ENCODE measurements at places on chromosomes 13 and 19.

DNA sequence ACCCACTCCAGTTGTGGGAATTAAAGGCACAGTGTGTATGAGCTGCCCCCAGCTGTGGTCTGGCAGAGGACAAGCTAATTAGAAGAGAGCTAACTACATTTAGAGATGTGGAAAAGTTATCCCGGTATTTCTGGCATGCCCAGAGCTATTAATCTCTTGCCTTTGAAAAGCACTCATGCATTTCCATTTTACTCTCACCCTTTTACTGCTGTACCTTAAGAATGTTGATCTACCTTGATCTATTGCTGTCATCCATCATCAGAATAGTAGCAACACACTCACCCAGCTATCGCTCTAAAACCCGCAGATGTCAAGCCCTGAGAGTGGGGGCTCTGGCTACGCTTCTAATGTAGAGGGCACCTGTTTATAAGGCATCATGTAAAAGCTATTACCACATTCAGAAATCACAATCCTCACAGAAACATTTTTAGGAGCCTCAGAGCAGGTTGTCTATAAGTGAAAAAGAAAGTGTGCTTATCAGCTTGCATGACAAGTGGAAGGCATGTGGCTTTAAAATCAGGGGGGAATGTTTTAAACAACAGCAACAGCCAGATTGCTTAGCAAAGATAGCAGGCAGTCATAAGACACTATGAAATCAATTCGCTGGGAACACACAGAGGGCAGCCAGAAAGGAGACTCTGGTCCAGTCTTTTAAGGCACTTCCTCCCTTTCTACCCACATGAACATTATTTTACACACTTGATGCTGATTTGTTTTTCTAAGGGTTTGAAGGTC, 224.2 kb upstream of the IRS2 start:
- no peak for DNase-seq

GRCh38 chr13:71759651-71760511, 107.1 kb downstream of the DACH1 start:
- DNase-seq = no peak

DNA sequence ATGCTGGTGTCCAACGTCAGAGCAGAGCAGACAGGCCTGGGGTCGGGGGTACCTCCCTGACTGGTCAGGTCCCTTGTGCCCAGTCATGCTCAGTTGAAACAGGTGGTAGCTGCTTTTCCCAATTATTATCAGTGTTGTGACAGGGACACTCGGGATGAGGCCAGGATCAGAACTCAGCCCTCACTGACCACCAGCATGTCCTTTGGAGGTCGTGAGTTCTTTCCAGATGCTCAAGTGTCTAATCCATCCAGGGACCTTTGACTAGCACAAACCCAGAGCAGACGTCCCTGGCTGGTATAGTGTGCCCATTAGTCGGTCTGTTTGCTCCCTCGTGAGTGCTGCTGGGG, 22.4 kb downstream of the MAU2 start:
- DNase-seq = no peak

- no peak for DNase-seq
These were observed 34.4 kb downstream of the ITGBL1 start for GRCh38 chr13:101486708-101487437.

GRCh38 chr13:47843005-47843404, 158.1 kb downstream of the SUCLA2 start:
- no peak for DNase-seq

DNA sequence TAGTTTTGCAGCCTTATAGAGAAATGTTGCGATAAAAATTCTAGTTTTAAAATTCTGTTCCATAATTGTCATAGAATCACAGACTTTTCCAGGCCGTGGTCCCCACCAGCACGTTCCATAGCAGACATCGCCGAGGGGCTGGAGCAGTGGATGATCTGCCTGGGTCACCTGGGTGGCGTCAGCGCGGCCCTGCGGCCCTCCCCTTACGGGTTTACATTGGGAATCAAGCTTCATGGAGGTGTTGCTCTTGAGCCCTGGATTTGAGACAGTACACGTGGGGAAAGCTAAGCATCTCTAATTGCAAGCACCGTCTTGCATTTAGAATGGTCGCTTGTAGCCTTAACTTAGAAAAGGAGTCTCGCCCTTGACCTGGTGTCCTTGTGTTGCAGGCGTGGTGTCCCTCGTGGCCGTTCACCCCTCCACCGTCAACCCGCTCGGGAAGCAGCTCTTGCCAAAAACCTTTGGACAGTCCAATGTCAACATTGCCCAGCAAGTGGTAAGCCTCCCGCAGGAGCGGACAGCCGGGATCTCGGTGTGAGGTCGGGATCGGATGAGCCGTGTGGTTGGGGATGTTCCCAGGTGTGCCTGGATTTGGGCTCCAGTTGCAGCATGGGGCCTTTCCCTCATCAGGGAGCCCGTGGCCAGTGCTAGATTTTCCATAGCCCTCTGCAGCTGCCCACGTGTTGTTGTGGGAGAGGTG, 35.1 kb downstream of the ATP4B start:
- DNase-seq = no peak

DNA sequence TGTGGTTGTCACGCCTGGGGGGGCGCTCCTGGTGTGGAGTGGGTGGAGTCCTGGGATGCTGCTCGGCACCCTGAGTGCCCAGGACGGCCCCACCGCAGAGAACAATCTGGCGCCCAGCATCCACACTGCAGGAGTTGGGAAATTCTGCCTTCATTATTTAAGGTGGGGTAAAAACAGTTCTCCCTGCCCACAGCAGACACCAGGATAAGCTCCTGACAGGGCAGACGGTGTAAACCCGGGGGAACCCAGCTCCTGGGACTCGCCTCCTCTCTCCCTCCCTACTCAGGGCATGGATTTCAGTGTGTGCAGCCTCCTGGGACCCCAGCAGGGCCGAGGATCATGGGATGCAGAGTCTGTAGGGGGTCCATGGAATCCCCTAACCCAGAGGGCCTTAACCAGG, 7.7 kb upstream of the WDR18 start:
- DNase-seq = no peak

DNA sequence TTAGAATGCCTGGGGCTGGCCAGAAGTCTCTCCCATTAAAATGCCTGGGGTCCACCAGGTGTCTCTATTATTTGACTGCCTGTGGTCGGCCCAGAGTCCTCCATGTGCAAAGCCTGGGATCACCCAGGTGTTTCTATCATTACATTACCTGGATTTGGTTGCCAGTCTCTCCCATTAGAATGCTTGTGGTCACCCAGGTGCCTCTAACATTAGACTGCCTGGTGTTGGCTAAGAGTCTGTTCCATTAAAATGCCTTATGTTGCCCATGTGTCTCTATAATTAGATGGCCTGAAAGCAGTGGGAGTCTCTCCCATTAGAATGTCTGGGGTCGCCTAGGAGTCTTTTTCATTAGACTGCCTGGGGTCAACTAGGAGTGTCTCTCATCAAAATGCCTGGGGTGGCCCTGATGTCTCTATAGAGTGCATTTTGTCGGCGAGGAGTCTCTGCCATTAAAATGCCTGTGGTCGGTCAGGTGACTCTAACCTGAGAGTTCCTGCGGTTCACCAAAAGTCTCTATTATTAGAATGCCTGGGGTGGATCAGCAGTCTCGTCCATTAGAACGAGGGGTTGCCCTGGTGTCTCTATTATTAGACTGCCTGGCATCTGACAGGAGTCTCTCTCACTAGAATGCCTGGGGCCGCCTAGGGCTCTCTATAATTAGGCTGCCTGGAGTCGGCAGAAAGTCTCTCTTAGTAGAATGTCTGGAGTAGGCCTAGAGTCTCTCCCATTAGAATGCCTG, 1540.5 kb downstream of the UQCRFS1 start:
- peak; percentile 57 for DNase-seq

- peak; percentile 29 for DNase-seq
These were observed 3.5 kb downstream of the GRTP1 start for GRCh38 chr13:113360446-113360845.

DNA sequence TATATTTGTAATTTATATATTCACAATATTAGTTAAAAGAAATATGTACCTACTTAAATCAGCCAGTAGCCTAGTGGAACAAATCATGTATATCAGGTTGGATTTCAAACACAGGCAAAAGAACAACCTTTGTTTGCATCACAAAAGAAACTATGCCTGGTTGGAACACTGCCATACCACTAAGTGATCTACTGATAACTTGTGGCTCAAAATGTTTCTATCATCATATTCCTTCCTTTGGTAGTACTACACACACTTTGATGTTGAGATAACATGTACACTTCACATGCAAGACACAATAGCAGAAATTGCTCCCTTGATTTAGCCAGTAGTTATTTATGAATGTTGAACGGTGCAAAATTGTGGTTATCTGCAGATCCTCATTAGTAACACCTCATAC, 146.0 kb upstream of the GPC6 start:
- no peak for DNase-seq

- no peak for DNase-seq
These were observed 1132.6 kb upstream of the SLC10A2 start for GRCh38 chr13:104198801-104199200.

DNA sequence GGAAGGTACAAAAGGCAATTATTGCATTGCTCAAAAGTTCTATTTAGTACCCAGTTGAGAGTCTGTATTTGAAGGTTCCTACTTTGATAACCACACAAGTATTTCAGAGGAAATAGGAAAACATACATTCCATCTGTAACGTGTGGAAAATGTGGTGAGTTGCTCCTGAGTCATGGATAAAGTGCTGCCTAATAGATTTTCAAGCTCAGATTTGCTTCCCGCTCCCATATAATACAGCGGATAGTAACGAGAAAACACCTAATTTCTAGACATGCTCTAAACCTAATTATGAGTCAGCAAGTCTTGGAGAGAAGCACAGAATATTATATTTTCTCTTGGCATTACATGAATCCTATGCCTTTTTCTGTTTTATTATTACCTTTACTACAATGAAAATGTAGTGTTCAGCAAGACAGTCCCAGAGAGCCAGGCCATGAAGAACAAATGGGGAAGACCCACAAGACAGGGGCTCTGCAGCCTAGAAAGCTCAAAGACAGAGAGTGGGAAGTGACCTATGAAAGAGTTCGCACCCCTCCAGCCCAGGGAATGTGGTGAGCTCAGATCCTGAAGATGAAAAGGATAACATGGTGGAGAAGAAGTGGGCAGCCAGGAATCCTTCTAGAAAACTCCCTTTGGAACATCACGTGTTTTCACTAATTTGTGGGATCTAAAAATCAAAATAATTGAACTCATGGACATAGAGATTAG, 116.1 kb downstream of the STARD13 start:
- no peak for DNase-seq

DNA sequence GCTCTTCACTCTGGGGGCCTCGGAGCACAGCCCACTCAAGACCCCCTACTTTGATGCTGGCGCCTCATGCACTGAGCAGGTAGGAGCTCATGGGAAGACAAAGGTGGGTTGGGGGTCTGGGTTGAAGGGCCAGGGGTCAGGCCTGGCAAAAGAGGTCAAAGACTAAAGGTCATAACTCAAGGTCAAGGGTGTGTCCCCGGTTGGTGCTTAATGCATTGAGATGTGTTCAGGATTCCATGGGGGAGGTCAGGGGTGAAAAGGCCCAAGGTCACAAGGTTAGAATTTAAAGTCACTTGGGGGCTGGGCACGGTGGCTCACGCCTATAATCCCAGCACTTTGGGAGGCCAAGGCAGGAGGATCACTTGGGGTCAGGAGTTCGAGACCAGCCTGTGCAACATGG, 4.9 kb upstream of the TOMM40 start:
- no peak for DNase-seq

DNA sequence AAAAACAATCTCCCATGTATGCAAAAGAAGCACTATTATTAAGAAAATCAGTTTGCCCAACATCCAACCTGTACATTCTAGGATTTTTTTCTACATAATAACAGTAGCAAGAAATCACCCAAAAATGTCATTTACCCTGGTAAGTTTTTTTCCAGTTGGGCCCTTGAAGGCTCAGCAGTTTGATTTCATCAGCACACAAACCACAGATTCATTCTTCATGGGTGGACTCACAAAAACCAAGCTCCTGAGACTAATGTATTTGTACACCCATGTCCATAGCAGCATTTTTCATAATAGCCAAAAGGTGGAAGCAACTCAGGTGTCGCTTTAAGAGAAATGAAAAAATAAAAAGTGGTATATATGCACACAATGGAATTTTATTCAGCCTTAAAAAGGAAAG, 210.1 kb downstream of the TBC1D4 start:
- DNase-seq = no peak

DNA sequence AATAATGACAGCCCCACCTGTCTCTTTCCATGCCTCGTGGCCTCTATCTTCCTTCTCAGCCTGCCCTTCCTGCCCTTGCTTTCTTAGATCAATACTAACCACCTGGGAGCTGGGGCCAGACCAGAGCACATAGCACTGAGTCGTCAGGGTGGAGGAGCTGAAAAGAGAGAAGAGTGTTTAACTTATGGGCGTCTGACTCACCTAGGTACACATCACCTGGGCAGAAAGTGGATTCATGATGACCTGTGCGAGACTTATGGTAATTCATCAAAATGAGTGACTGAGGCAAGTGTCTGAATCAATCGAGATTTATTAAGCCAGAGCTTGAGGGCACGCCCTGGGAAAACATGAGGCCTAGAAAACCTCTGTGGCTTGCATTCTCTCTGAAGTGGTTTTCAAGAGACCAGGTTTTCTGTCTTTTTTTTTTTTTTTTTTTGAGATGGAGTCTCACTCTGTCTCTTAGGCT, 19.2 kb downstream of the CEACAM6 start:
- DNase-seq = no peak

DNA sequence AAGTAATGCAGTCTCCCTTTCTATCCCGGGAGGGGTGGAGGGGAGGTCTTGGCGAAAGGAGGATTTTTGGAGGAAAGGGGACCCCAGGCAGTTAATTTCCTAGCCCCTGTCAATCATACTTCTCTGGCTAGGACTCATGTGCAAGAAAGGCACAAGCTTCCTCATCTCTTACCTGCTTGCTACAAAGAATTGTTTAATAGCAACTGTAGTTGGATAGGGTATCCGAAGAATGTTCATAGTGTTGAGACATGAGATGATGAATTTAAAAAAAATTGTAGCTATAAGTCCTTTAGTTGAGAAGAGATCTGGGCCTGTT, 525 bp downstream of the BORA start:
- DNase-seq = no peak

DNA sequence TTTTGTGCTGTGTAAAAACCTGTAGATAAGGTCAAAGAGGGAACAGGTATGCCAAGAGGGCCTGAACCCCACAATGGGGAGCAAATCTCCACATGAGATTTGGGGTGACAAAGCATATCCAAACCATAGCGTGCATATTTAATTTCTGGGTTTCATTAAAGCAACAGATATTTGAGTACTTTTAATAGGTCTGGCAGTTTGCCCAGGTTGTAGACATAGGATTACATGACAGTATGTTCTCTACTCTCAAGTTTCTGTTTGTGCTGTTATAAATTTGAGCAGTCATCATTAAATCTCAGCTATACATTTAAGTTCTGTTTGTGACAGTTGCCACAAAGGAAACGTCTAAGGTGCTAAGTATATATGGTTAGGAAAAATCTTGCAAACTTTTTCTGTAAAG, 236.4 kb downstream of the ATP8A2 start:
- no peak for DNase-seq

DNA sequence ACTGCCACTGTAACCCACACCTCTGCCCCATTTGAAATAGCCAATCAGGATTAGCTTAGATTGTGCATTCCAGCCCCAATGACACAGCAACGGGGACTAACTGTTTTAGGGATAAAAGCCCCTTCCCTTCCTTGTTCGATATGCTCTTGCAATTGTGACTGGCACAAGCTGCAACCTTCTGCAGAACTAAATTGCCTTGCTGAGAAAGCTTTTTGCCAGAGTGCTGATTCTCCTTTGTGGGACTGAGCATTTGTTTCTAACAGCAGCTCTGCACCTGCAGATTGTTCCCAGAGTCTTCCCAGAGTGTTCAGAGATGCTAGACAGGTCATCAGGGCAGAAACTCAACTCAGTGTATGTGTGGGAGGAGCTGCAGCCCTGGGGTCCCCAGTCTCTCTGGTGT, 115.8 kb downstream of the ZNF675 start:
- DNase-seq = no peak
